SJSA1 (cell line): ENCODE measurements at places on chromosomes 2 and 18.

- H3K4me3 ChIP-seq = no peak overlapping the region
- H3K36me3 ChIP-seq = no peaks in the 10 kb centered on the region
- H3K27me3 ChIP-seq = no peaks in the 10 kb centered on the region
Observed at GRCh38 chr2:174121175-174121574, 127.2 kb downstream of the OLA1 start.

DNA sequence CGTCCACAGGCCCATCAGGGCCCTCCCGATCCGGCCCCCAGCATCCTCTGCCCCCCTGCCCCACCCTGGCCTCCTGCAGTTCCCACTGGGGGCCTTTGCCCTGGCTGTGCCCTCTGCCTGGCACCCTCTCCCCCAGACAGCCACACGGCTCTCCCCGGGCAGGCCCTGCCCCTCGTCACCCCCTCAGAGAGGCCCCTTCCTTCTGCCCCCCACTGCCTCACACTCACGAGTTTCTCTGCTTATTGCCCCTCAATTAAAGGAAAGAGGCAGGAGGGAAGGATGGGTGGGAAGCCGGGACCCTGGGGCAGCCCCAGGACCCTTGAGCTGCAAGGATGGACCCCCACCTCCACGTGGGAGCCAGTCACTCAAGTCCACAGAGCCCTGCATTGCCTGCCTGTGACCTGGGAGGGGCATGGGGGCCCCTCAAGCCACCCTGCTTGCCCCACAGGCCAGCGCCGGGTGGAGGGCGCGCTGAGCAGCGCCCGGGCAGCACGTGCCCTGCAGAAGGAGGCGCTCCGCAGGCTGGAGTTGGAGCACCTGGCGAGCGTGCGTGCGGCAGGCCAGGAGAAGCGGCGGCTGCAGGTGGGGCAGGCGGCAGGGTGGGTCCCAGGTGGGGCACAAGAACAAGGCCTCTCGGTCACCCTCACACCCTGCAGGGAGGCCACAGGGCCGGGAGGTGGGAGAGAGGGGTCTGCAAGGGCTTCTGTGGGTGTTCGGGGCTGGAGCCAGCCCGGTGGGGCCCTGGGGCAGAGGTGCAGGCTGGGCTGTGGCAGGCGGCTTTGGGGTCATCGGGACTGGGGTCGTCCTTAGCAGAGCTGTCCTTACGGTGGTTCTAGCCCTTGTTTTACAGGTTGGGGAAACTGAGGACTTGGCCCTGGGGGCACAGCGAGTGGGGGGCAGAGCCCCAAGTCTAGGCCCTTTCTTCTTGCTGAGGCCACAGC, 30.5 kb upstream of the SNED1 start:
- H3K4me3 ChIP-seq = no peak overlapping the region
- H3K27me3 ChIP-seq = no peaks in the 10 kb centered on the region
- H3K36me3 ChIP-seq = no peaks in the 10 kb centered on the region

- no peaks in the 10 kb centered on the region for H3K36me3 ChIP-seq
- no peaks in the 10 kb centered on the region for H3K4me1 ChIP-seq
- H3K27ac ChIP-seq = no peak overlapping the region
- H3K4me3 ChIP-seq = no peak overlapping the region
- DNase-seq = no peak
- no peaks in the 10 kb centered on the region; the same call in 1 of the 2 replicates for H3K27me3 ChIP-seq
Observed at GRCh38 chr2:134603966-134604365, 114.8 kb downstream of the TMEM163 start.

DNA sequence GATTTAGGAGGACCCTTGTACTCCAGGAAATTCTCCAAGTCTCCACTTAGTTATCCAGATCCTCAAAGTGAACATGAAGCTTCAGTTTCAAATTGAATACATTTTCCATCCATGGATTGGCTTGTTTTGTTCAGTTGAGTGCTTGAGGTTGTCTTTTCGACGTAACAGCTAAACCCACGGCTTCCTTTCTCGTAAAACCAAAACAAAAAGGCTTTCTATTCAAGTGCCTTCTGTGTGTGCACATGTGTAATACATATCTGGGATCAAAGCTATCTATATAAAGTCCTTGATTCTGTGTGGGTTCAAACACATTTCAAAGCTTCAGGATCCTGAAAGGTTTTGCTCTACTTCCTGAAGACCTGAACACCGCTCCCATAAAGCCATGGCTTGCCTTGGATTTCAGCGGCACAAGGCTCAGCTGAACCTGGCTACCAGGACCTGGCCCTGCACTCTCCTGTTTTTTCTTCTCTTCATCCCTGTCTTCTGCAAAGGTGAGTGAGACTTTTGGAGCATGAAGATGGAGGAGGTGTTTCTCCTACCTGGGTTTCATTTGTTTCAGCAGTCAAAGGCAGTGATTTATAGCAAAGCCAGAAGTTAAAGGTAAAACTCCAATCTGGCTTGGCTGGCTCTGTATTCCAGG, at the start of gene CTLA4:
Gene CTLA4 (plus strand): TSS at position 211 of the 640 bp plus-strand sequence. CDS start 172 bp downstream, at position 383.
- 0 out of 2 replicates have a peak, but pooled peaks cover 4% of the 10 kb centered on the region for H3K27me3 ChIP-seq
- DNase-seq = no peak
- H3K4me3 ChIP-seq = no peak within 1 kb of the TSS
- H3K4me1 ChIP-seq = no peaks in the 10 kb centered on the region

DNA sequence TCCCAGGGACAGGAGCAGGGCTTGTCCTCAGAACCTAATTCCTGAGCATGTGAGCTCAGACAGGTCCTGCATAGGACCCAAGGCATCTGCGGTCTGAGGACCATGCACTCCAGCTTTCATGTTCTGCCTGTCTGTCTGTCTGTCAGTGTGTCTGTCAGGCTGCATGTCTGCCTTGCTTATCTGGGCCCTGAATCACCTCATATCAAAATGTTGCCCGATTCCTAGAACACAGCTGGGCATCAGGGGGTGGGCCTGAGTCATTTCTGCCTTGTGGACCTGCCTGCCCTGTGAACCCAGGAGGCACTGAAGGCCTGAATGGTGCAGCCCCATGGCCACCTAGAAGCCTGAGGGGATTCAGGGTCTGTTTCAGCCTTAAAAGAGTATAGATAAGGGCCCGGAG, 22.1 kb downstream of the INHBB start:
- H3K4me1 ChIP-seq = peaks cover 18% of the 10 kb centered on the region
- 0 out of 2 replicates have a peak, but pooled peaks cover 3% of the 10 kb centered on the region for H3K27me3 ChIP-seq
- peak overlapping the region; percentile 41 for H3K27ac ChIP-seq
- H3K36me3 ChIP-seq = no peaks in the 10 kb centered on the region

- peak overlapping the region; percentile 79 for H3K4me3 ChIP-seq
- H3K27ac ChIP-seq = peak overlapping the region; percentile 18; the same call in 1 of the 2 replicates
- H3K27me3 ChIP-seq = no peaks in the 10 kb centered on the region
Observed at GRCh38 chr2:12718711-12719399, 2.1 kb downstream of the TRIB2 start.

- H3K4me1 ChIP-seq = peaks cover 84% of the 10 kb centered on the region
- H3K4me3 ChIP-seq = no peak overlapping the region
- no peaks in the 10 kb centered on the region for H3K36me3 ChIP-seq
- H3K27me3 ChIP-seq = no peaks in the 10 kb centered on the region
- DNase-seq = peak; percentile 68
Observed at GRCh38 chr2:240913810-240914644, 7.9 kb downstream of the CROCC2 start.

GRCh38 chr2:149205143-149205542, 125.2 kb upstream of the LYPD6 start:
- no peak for DNase-seq
- no peaks in the 10 kb centered on the region for H3K4me1 ChIP-seq
- no peak overlapping the region for H3K4me3 ChIP-seq
- H3K27me3 ChIP-seq = no peaks in the 10 kb centered on the region
- 0 out of 2 replicates have a peak, but pooled peaks cover 7% of the 10 kb centered on the region for H3K36me3 ChIP-seq

GRCh38 chr2:194686569-194686968, 970.5 kb upstream of the SLC39A10 start:
- DNase-seq = no peak
- no peak overlapping the region for H3K4me3 ChIP-seq
- no peak overlapping the region for H3K27ac ChIP-seq
- H3K4me1 ChIP-seq = no peaks in the 10 kb centered on the region
- H3K36me3 ChIP-seq = no peaks in the 10 kb centered on the region

GRCh38 chr2:219296142-219296541, 13.1 kb downstream of the PTPRN start:
- DNase-seq = no peak
- no peak overlapping the region for H3K27ac ChIP-seq
- peaks cover 18% of the 10 kb centered on the region; the same call in 1 of the 2 replicates for H3K27me3 ChIP-seq
- peaks cover 13% of the 10 kb centered on the region for H3K4me1 ChIP-seq
- no peak overlapping the region for H3K4me3 ChIP-seq
- no peaks in the 10 kb centered on the region for H3K36me3 ChIP-seq

GRCh38 chr2:53515435-53516332, 251.9 kb upstream of the CHAC2 start:
- H3K27ac ChIP-seq = no peak overlapping the region
- no peak overlapping the region for H3K4me3 ChIP-seq
- DNase-seq = no peak
- peaks cover 29% of the 10 kb centered on the region for H3K4me1 ChIP-seq
- H3K27me3 ChIP-seq = no peaks in the 10 kb centered on the region

DNA sequence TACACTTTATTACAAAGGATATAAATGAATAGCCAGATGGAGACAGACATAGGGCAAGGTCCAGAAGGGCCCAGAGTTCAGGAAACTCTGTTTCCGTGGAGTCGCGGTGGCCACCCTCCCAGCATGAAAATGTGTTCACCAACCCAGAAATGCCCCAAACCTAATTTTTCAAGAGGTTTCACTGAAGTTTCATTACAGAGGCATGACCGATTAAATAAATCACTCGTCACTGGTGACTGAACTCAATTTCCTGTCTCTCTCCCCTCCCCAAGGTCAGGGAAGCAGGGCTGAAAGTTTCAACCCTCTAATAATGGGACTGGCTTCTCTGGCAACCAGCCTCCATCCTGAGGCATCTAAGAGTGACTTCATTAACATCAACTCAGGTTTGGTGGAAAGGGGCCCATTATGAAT, 22.4 kb downstream of the USP40 start:
- no peaks in the 10 kb centered on the region for H3K27me3 ChIP-seq
- no peak overlapping the region for H3K4me3 ChIP-seq
- DNase-seq = no peak
- H3K27ac ChIP-seq = no peak overlapping the region
- no peaks in the 10 kb centered on the region for H3K4me1 ChIP-seq

- H3K4me3 ChIP-seq = no peak overlapping the region
- no peaks in the 10 kb centered on the region for H3K27me3 ChIP-seq
- peaks cover 12% of the 10 kb centered on the region for H3K4me1 ChIP-seq
- no peak for DNase-seq
Observed at GRCh38 chr2:142974288-142975024, 97.0 kb downstream of the KYNU start.

- H3K27ac ChIP-seq = no peak overlapping the region
- DNase-seq = no peak
- H3K27me3 ChIP-seq = no peaks in the 10 kb centered on the region
- H3K4me1 ChIP-seq = no peaks in the 10 kb centered on the region
- H3K36me3 ChIP-seq = no peaks in the 10 kb centered on the region
Observed at GRCh38 chr2:39981883-39982311, 202.8 kb upstream of the THUMPD2 start.

DNA sequence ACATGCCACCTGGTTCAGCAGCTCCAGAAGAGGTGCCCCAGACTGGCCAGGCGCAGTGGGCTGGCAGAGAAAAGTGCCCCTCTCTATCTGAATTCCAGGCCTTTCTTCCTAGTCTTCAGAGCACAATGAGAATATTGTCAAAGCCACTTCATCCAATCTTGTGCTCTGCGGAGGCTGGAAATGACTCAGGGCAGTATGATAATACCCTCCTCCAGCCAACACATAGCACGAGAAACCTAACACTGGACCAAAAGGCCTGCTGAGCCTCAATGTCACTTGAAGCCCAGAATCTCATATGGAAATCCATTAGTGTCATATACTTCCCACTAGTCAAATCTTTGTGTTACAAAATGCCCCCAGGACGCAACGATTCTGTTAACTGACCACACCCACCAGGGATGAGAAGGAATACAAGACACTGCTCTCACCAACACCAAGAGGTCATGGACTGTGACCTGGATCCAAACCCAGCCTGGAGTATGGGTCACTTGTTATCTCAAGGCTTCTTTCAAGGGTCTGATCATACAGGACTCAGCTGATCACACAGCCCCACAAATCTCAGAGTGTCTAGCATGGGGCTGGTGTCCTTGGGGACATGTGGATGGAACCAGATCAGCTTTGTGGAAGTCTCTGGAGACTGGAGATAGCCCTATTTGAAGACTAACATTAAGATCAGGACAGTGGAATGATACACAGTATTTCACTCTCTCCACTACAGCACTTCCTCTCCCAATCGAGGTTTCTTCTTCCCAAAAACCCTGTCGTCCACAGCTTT, 10.1 kb downstream of the KIF3C start:
- H3K27me3 ChIP-seq = no peaks in the 10 kb centered on the region
- no peaks in the 10 kb centered on the region for H3K36me3 ChIP-seq
- no peak for DNase-seq
- H3K27ac ChIP-seq = no peak overlapping the region
- no peak overlapping the region for H3K4me3 ChIP-seq
- H3K4me1 ChIP-seq = peaks cover 6% of the 10 kb centered on the region

- peaks cover 63% of the 10 kb centered on the region for H3K4me1 ChIP-seq
- H3K27me3 ChIP-seq = no peaks in the 10 kb centered on the region
- peak overlapping the region; percentile 63 for H3K27ac ChIP-seq
- peak; percentile 90 for DNase-seq
- no peak overlapping the region for H3K4me3 ChIP-seq
Observed at GRCh38 chr2:108570416-108570815, 36.1 kb downstream of the LIMS1 start.

GRCh38 chr2:15948704-15948957, 8.3 kb downstream of the MYCN start:
- H3K4me3 ChIP-seq = no peak overlapping the region
- no peak overlapping the region for H3K27ac ChIP-seq
- peaks cover 9% of the 10 kb centered on the region for H3K27me3 ChIP-seq
- H3K4me1 ChIP-seq = peaks cover 10% of the 10 kb centered on the region
- DNase-seq = no peak
- H3K36me3 ChIP-seq = no peaks in the 10 kb centered on the region

- H3K27ac ChIP-seq = peak overlapping the region; percentile 84
- H3K36me3 ChIP-seq = no peaks in the 10 kb centered on the region
- H3K4me1 ChIP-seq = peaks cover 31% of the 10 kb centered on the region
- H3K4me3 ChIP-seq = no peak overlapping the region
- no peaks in the 10 kb centered on the region for H3K27me3 ChIP-seq
Observed at GRCh38 chr18:56889621-56890020, 238.5 kb downstream of the WDR7 start.

- peaks cover 89% of the 10 kb centered on the region for H3K36me3 ChIP-seq
- no peak overlapping the region for H3K4me3 ChIP-seq
- no peak for DNase-seq
- H3K4me1 ChIP-seq = no peaks in the 10 kb centered on the region
Observed at GRCh38 chr18:59343926-59344325, 15.1 kb downstream of the LMAN1 start.

DNA sequence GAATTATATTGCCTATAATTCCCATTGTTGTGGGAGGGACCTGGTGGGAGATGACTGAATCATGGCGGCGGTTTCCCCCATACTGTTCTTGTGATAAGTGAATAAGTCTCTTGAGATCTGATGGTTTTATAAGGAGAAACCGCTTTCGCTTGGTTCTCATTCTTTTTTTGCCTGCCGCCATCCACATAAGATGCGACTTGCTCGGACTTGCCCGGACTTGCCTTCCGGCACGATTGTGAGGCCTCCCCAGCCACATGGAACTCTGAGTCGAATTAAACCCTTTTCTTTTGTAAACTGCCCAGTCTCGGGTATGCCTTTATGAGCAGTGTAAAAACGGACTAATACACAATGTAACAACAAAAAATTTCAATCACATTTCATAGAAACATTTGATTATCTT, 115.8 kb downstream of the C2orf74 start:
- peaks cover 51% of the 10 kb centered on the region for H3K36me3 ChIP-seq
- 0 out of 2 replicates have a peak, but pooled peaks cover 8% of the 10 kb centered on the region for H3K4me1 ChIP-seq
- H3K27ac ChIP-seq = no peak overlapping the region

- no peaks in the 10 kb centered on the region for H3K36me3 ChIP-seq
- no peaks in the 10 kb centered on the region for H3K27me3 ChIP-seq
- H3K4me1 ChIP-seq = no peaks in the 10 kb centered on the region
- no peak overlapping the region for H3K27ac ChIP-seq
- H3K4me3 ChIP-seq = no peak overlapping the region
Observed at GRCh38 chr18:40937386-40937785, 1017.6 kb upstream of the PIK3C3 start.
